ENCODE measurements at places on chromosomes 11 and 22. TPM values are rescaled to one million over a fixed set of nuclear protein-coding genes. Genes with fewer than 3 reads are reported as not detected.

Gene PRODH
- total RNA-seq, result 17.4 TPM

Gene CATSPERZ
- total RNA-seq, result not detected

Gene PIK3C2A
- 52.1 TPM for total RNA-seq

Gene ANO5
- 1.2 TPM for total RNA-seq

Gene POU2AF1
- not detected for total RNA-seq

Gene GSTT2B
- not detected for total RNA-seq

- no peak for DNase-seq
- H3K36me3 ChIP-seq, result no peaks in the 10 kb centered on the region
- H3K4me1 ChIP-seq, result no peaks in the 10 kb centered on the region
- H3K27me3 ChIP-seq, result no peaks in the 10 kb centered on the region
- H3K4me3 ChIP-seq, result no peak overlapping the region
- no peak overlapping the region for H3K27ac ChIP-seq
Measured at GRCh38 chr22:24066260-24066659, 55.2 kb downstream of the CABIN1 start.

DNA sequence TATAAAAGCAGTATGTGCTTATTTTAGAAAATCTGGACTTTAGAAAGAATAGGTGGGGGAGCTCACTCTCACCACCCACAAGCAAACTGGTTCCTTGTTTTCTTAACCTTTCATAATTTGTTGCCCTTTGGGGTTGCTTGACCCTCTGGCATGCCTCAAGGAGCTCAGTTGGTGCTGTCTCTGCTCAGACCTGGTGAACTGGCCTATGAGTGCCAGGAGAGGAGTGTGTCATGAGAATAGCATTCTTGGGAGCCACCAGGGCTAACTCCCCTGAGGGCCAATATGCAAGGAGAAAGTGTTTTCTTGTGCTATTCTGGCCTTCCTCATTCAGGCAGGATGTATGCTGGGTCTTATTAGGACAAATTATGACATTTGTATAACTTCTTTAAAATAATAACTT, 21.0 kb upstream of the AMOTL1 start:
- H3K36me3 ChIP-seq, result no peaks in the 10 kb centered on the region
- peaks cover 10% of the 10 kb centered on the region for H3K4me1 ChIP-seq
- H3K27ac ChIP-seq, result no peak overlapping the region
- H3K27me3 ChIP-seq, result no peaks in the 10 kb centered on the region
- DNase-seq, result no peak

DNA sequence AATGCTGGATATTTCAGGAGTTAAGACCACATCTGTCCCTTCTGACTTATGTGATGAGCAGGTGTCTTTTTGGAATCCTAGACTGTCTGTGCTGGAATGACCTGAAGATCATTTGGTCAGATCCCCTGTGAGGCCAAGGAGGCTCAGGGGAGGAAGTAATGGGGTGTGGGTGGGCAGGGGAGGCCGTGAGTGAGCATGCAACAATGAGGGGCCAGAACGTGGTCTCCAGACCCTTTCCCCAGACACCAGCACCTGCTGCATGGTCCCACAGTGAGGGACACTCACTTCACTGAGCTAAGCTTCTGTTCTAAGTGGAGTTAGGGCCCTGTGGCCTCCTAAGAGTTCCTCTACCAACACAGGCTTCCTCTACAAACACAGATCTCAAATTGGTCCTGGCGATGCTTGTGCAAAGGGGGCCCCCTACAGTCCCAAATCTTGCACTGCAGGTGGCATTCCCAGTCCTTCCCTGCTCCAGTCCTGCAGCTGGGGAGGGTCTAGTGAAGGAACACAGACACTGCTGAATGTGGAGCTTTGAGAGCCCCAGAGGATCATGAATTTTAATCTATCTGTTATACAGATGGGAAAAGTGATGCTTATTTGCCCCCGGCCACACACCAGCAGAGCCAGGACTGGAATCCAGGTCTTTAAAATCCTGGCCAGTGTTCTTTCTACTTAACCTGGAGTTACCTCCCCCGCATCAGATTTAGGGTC, 7.4 kb downstream of the USP2 start:
- no peak overlapping the region for H3K4me3 ChIP-seq
- peak overlapping the region; percentile 78 for H3K27ac ChIP-seq
- no peaks in the 10 kb centered on the region for H3K36me3 ChIP-seq
- DNase-seq, result no peak
- H3K4me1 ChIP-seq, result peaks cover 62% of the 10 kb centered on the region
- H3K27me3 ChIP-seq, result no peaks in the 10 kb centered on the region

GRCh38 chr22:44186737-44187136, 6.0 kb downstream of the PARVG start:
- no peak for DNase-seq
- H3K27ac ChIP-seq, result no peak overlapping the region
- no peak overlapping the region for H3K4me3 ChIP-seq
- H3K27me3 ChIP-seq, result no peaks in the 10 kb centered on the region
- H3K4me1 ChIP-seq, result no peaks in the 10 kb centered on the region

GRCh38 chr22:39706376-39707140, 136.0 kb downstream of the CACNA1I start:
- no peaks in the 10 kb centered on the region for H3K36me3 ChIP-seq
- H3K27ac ChIP-seq, result no peak overlapping the region
- H3K4me3 ChIP-seq, result no peak overlapping the region

GRCh38 chr11:14643697-14644225, at the start of gene PDE3B:
Gene PDE3B (plus strand): TSS chr11:14643804. CDS start chr11:14644076, 272 bp downstream.
- H3K4me1 ChIP-seq, result peaks cover 7% of the 10 kb centered on the region
- peak within 1 kb of the TSS; percentile 73 for H3K4me3 ChIP-seq
- H3K36me3 ChIP-seq, result no peaks in the 10 kb centered on the region
- no peak for DNase-seq

GRCh38 chr22:21080435-21081137, 34.8 kb downstream of the LRRC74B start:
- H3K27me3 ChIP-seq, result no peaks in the 10 kb centered on the region
- no peaks in the 10 kb centered on the region for H3K36me3 ChIP-seq
- H3K4me1 ChIP-seq, result no peaks in the 10 kb centered on the region
- no peak overlapping the region for H3K4me3 ChIP-seq

DNA sequence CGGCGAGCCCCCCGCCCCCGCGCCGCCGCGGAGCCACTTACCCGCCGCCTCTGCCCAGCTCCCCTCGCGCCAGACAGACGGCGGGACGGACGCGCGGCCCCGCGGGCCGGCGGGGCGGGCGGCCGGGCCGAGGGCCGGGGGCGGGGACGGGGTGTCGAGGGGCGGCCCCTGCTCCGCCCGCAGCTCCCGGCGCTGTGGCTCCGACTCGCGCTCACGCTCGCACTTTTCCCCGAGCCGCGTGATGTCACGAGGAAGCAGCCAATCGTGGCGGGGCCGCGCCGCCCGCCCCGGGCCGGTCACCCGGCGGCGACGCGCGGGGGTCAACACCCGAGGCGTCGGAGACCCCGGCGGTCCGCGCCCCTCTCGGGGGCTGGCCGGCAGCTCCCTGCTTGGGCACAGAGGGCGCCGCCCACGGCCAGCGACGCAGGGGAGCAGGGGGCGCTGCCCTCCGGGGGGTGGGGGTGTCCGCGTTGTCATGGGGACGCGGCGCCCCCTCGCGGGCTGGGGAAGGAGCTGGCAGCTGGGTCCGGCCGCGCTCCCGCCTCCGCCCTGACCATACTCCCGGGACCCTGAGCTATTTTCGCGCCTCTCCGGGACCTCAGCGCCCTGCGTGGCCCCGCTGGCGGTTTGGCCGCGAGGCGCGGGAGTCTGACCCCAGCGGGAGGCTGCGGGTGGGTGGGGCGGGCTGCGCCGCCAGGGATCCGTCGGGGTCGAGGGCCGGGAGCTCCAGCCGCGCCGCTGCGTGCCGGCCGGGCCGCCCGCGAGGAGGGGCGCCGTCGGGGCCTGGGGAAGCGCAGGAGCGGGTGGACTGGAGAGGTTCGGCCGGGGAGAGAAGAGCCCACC, at the start of gene CHRM4:
Gene CHRM4, minus strand, starts transcription at position 199 of the 843 bp plus-strand sequence. CDS start 5,219 bp downstream, outside the sequence.
- DNase-seq, result no peak
- peak within 1 kb of the TSS; percentile 22 for H3K4me3 ChIP-seq
- H3K27ac ChIP-seq, result no peak within 1 kb of the TSS

GRCh38 chr11:61922539-61922938, 5.2 kb upstream of the RAB3IL1 start:
- H3K4me3 ChIP-seq, result no peak overlapping the region
- peak overlapping the region; percentile 94 for H3K27ac ChIP-seq
- no peaks in the 10 kb centered on the region for H3K27me3 ChIP-seq
- DNase-seq, result no peak

All from vagina (tissue), 2 donors.